Ecto neural progenitor cell (in vitro differentiated cells): ENCODE measurements at places on chromosomes 4 and X.

- no peak for DNase-seq
Observed at GRCh38 chr4:4456351-4456750, 69.4 kb downstream of the NSG1 start.

DNA sequence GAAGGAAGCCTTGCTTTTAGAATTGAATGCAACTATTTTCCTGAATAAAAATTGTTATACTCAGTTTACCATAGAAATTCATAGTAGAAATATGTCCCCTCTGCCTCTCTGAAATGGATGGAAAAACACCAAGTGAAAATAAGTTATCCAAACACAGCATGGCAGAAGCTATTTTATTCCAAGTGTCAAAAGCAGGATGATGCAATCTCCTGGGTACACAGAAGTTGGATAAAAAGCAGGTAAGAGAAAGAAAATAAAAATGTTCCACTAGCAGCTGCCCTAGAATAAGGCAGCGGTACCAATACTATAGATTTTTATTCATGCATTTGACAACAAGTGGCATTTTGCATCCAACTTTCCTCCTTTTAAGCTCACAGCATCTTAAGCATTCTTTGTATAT, 89.0 kb upstream of the TENT5D start:
- DNase-seq = no peak

DNA sequence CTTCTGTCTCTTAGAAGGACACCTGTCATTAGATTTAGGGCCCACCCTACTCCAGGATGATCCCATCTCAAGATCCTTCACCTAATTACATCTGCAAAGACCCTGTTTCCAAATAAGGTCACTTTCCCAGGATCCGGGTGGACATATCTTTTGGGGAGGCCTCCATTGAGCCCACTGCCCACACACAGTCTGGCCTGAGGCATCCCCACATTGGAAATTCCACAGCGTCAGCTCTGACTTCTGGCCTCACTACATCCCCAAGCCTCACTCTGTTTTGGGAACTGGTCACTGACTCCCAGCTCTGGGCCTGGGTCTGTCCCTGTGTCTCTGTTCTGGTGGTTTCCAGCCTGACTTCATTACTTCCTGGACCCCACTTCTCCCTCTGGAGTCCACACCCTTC, 285.5 kb downstream of the CRLF2 start:
- no peak for DNase-seq

GRCh38 chrX:77510007-77510406, 62.8 kb downstream of the FGF16 start:
- no peak for DNase-seq

- no peak for DNase-seq
Observed at GRCh38 chr4:71866212-71866885, 82.5 kb upstream of the GC start.

GRCh38 chrX:2220829-2221567, 279.8 kb downstream of the DHRSX start:
- DNase-seq = no peak

DNA sequence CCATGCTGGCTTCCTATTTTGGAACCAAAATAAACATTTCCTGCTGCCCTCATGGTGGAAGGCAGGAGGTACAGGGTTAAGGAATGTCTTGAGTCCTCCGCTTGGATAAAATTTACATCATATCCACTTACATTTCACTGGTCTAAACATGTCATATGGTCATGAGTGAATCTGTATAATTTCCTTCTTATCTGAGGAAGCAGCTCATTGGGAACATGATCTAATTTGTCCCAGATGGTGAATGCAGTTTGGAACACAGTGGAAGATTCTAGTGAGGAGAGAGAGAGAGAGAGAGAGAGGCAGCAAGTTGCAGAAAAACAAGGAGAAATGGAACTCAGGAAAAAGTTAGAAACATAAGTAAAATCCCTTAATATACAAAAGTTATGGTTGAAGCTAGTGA, 46.8 kb downstream of the MXRA5 start:
- DNase-seq = no peak

DNA sequence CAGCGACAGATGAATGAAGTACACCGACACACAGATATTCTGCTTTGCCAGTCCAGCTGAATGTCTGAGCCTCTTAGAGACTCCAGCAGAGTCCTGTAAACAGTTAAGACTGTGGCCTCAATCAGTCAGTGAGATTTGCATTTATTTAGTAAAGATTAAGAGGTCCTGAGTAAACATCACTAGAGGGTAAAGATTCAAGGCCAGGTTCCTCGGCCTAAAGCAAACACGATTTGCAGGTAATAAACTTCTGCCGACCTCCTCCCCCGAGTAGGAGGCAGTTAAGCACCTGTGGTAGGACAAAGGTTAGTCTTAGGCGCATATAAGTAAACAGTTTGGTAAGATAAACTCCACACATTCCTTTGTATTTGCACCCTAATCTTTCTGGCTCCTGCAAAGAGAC, 99.6 kb downstream of the CFAP47 start:
- DNase-seq = no peak

- DNase-seq = no peak
Observed at GRCh38 chr4:27000820-27001219, 140.2 kb downstream of the STIM2 start.

- no peak for DNase-seq
Observed at GRCh38 chrX:34112459-34112858, 19.7 kb downstream of the FAM47A start.

DNA sequence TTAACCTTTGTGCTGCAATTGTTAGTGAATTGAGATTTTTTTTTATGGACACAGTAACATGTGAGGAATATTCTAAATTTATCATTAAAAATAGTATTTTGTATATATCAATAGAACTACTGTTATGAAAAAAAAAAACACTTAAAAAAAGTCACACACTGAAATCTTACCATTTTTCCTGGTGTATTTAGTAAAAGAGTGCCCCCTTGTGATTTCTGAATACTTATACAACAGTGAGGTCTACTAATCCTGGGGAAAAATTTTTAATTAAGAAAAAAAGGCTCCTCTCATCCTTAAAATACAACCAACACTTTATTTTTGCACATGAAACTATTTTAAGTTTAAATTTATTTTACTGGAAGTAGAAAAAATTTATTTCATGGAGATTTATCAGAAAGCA, 56.4 kb upstream of the SPOCK3 start:
- DNase-seq = no peak

GRCh38 chrX:81259714-81260395, 58.0 kb downstream of the SH3BGRL start:
- no peak for DNase-seq

- DNase-seq = no peak
Observed at GRCh38 chrX:26788402-26788998, 572.5 kb downstream of the MAGEB5 start.

DNA sequence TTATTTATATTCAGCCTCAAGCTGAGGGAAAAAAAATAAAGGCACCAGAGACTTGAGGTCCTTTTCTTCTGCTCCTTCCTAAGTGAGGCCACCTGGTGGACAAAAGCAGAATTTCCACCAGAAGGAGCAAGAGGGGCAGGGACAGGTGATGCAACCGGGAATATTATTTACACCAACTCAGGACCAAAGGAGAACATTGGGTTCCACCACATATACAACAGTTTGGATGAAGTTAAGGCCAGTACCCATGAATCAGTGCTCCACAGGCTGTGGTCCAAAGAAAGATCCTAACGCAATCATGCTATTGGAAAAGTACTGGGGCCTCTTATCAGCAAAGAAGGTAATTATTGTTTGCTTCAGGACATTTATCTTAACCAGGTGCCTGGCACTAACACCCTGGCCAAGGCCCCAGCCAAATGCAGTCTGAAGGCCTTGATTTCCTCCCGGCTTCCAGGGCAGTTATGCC, 57.4 kb downstream of the TSC22D3 start:
- no peak for DNase-seq

DNA sequence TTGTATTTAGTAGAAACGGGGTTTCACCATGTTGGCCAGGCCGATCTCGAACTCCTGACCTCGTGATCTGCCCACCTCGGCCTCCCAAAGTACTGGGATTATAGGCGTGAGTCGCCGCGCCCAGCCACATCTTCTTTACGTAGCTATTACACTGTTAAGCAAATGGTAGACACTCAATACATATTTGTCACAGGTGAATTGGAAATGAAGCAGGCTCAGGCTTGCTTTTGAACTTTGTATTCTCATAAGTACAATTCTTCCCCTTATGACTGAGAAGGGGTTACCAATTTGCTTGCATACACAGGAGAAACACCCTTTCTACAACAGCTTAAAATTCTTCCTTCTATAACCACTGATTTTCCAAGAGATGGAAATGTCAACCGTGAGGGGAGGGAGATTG, 787 bp upstream of the SRPX2 start:
- no peak for DNase-seq

- DNase-seq = no peak
Observed at GRCh38 chr4:38757945-38758600, 24.7 kb downstream of the TLR10 start.

- no peak for DNase-seq
Observed at GRCh38 chr4:1880332-1880731, 9.1 kb downstream of the NSD2 start.
